ENCODE measurements at places on chromosomes 12 and 14. TPM values are rescaled to one million over a fixed set of nuclear protein-coding genes. Genes with fewer than 3 reads are reported as not detected.

DNA sequence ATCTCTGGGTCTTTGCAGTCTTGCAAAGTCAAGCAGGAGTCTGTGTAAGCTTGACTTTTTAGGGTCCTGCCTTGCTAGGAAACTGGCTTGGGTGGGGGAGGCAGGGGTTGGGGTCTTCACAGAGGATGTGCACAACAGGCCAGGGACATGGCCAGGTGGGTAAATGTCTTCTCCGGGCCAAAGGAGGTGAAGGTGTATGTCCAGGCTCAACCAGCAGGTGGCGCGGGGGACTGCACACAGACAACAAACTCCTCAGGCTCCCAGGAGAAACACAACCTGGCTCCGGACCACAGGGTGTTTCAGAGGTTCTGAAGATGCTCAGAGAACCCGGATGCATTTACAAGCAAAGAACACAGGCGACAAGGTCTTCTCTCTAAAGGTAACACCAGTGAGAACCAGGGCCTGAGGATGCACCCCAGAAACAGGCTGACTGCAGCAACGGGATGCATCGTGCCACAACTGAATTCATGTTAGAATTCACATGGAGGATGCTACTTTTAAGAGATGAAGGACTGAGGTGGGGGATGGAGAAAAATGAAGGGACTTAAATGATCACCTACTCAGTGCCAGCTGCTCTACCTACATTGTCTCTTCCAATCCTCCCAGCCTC, 56.0 kb downstream of the PLEKHG3 start:
- DNase-seq = no peak

GRCh38 chr12:13205809-13206559, 9.5 kb downstream of the EMP1 start:
- no peak for DNase-seq

DNA sequence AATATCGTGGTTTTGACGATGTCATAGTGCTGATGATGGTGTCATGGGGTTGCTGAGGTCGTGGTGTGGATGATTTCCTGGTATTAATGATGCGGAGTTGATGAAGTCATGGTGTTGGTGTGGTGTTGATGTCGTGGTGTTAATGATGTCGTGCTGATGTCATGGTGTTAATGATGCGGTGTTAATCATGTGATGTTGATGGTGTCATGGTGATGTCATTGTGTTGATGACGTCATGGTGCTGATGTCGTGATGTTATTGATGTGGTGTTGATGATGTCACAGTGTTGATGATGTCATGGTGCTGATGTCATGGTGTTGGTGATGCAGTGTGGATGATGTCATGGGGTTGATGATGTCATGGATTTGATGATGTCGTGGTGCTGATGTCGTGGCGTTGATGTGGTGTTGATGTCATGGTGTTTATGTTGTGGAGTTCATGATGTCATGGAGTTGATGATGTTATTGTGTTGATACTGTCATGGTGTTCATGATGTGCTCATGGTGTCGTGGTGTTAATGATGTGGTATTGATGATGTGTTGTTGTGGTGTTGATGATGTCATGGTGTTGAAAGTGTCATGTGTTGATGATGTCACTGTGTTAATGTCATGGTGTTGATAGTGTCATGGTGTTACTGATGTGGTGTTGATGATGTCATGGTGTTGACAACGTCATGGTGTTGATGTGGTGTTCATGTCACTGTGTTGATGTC, 48.5 kb upstream of the RIMBP2 start:
- DNase-seq = peak; percentile 28

Gene NOS1
- 1.6 TPM for total RNA-seq

DNA sequence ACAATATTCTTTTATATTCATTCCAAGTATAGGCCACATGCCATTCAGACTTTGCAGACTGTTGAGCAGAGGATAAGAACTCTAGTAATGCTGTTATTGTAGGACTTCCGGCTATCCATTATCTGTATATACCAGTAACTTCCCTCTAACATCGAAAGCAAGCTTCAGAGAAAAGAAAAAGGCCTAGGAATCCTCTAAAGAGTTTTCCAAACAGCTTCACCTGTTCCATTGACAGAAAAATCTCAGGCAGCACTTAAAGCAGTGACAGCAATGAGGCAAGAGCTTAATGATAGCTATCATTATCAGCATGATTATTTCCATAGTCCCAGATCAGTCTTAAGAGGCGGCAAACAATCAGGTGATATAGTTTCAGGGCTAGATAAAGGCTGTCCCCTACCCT, 1.8 kb downstream of the CPNE8 start:
- DNase-seq = no peak

Gene ACSS3
- 15.0 TPM for total RNA-seq

Data from sigmoid colon (tissue), 7 donors.